CD4-positive, alpha-beta T cell treated with Interleukin-17A for 1 hour (primary cell): ENCODE measurements at places on chromosomes 3 and 15.

- no peak for DNase-seq
Measured at GRCh38 chr3:30282154-30282696, 324.2 kb upstream of the TGFBR2 start.

DNA sequence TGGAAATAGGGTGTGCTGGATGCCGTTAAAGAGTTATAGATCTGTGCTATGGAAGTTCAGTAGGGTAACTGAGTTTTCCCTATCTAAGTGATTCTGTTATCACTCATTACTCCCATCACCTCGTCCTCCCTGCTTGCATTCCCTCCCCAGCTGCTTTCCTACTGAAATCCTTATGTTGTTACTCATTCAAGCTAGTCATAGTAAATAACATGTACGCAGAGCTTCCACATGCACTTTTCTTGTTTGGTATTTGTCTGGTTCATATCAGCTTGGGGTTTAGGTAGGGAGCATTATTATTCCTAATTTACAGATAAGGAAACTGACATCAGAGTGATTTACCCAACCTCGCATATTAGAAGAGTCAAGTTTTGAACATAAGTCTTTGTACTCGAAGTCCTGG is 135.1 kb downstream of the HCN4 start:
- DNase-seq: no peak

- no peak for DNase-seq
Measured at GRCh38 chr15:95567686-95568085, 762.8 kb upstream of the NR2F2 start.

DNA sequence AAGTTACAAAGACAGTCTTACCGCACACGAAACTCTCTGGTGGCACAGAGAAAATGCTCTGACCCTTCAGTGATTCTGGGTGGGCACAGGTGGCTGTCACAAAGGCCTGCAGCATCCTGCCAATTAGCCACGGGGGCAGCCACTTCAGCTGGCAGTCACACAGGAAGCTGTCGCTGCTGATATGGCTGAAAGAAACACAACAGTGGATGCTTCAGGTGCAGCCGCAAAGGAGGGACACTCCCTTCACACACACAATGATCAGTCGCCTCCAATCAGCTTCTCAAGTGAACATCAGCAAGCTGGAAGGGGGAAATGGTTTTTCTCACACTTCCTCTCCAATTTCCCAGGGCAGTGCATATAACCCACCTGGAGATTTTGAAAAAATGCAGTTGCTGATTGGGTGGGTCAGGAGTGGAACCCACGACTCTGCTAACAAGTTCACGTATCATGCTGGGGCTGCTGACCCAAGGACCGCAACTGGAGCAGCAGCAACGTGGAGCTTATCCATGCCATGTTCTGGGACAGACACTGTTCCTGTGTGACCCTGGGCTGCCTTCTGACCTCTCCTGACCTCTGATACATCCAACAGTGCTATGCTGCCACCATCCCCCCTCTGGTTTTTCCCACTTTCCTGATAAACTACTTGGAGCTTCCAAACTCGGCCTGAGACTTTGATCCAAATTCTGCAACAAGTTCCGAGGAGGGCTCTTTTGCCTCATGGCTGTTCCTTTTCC is 106.6 kb downstream of the LRIG1 start:
- peak; percentile 75 for DNase-seq

DNA sequence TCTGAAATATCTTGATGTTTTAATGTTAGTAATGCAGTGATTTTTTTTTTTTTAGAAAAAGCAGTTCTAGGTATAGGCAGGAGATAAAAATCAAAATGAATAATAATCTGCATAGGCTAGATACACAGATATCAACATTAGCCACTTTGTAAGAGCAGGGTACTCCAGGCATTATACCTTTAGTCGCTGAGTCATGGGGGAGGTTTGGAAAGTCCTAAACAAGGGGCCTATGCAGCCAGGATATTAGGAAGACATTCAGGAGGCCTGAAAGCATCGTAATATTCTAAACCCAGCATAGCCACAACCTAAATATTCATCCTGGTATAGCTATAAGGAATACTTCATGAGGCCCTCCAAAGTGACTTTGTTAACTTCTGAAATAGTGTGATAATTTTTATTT is 258.1 kb upstream of the NECTIN3 start:
- DNase-seq: no peak

DNA sequence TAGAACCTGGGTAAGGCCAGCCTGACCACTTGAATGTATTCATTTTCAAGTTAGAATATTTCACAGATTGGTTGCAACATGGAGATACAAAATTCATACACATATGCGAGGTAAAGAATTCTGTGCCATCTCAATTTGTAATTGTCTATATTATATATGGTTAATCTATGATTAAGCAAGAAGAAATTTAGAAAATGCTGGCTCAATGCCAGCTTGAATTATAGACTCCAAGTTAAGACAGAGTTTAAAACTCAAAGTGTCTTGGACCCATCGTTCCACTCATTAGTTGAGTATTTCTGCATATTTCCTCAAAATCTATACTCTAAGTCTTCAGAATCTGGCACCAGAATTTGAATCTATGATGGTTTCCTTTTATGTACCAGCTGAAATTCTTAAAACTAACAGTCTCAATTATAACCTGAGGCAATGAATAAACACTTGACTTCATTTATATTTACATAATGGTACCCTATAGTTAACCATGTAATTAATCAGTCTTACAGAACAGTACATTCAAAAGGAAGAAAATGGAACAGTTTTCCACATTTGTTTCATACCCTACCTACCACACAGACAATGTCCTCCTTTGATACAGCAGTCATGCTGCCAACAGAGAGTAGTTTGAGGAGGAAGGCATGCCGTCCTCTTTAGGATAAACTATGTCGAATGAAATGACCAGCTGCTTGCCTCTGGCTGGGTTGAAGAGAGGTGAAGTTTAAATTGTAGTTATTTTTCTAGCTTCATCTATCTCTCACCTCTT is 95.7 kb downstream of the CD47 start:
- no peak for DNase-seq

- DNase-seq: no peak
Measured at GRCh38 chr3:79766496-79767193, 1.2 kb downstream of the ROBO1 start.
